Fibroblast of gingiva (primary cell): ENCODE measurements at places on chromosomes 13 and 19.

DNA sequence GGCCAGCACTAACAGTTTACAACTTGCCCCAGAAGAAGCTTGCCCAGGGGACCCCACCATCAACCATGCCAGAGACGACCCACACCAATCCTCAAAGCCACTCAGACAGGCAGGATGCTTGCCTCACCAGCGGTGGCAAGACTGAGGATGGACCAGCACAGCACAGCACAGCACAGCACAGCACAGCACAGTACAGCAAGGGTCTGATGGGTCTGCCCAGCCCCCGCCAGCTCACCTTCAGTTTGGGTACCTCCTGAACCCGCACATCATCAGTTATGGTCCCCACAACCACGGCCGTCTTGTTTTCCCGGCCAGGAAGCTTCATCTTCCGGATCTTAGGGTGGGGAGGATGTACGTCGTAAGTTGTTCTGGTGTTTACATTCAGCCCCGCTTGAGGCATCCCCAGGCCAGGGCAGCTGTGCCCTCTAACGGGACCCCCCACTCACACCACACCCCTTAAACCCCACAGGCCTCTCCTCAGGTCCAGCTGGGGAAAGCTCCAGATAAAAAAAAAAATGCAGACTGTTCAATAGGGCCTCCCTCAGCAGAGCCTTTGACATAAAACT, 1.7 kb upstream of the FAM83E start:
- DNase-seq, result no peak

DNA sequence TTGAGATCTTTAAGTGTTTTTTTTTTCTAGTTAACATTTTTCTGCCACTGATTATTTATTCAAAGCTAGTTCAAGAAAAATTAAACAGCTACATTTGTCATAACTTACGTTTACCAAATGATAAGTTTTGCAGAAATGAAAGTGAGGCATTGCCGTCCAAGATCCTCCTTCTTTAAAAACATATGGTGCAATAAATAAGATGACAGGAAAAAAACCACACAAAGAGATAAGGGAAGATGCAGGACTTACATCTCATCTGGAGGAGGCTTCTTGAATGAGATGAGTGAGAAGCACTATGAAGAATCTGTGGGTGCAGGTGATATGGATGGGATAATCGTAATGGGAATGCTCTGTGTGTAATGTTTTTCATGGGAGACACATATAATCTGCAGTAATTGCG, 12.4 kb downstream of the TNFSF13B start:
- DNase-seq, result no peak

DNA sequence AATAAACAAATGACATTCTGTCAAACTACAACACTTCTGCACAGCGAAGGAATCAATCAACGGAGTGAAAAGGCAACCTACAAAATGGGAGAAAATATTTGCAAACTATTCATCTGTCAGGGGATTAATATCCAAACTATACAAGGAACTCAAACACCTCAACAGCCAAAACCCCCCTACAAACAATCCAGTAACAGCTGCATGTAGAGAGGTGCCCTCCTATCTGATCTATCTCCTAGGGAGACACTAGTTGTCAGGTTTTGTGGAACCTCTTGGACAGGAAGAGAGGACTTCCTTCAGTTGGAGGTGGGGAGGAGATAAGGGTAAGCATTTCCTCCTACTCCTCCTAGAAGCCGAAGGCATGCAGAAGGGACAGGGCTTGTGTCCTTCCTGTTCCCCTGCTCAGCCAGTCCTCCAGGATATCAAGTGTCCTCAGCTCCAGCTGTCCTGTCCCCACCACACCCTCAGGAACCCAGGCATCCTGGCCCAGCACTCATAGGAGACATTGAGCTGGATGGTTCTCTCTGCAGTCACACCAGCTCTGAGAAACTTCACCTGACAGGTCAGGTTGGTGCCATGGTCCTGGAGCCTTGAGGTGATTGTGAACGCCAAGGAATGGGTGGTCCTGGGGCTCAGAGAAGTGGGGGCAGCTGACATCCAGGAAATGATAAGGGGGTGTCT, 9.8 kb upstream of the SIGLEC8 start:
- DNase-seq, result no peak

- DNase-seq, result no peak
These were observed 117.6 kb downstream of the MIPEP start for GRCh38 chr13:23771552-23771951.

DNA sequence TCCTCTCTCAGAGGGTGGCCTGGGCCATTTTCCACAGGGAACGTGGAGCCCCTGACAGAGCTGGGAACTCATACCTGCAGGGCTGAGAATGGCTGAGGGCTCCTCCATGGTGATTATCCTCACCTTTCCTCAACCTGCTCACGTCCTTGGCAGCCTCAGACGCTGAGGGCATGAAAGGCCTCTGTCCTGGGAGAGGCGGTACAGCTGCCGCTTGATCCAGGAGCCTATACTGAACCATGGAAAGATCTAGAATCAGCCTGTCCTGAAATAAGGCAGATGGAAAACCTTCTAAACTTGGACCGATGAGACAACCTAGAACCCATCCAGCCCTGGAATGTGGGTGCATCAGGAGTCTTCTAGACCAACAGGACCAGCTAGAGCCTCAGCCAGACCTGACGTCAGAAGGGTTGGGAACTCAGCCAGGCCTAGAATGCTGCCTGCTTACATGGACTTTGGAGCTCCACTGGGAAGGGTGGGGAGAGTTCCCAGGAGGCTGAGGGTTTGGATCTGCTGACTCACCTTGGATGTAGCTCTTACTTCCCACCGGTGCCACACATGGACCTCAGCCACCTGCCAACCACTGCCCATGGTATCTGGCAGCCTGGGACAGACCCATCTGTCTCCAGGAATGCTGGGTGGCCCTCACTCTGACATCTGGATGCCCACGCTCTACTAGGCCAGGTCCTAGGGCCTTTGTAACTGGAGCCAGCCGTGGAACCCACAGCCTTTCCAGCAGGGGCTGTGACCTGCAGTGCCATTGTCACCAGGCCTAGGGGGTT, 7.5 kb downstream of the KCTD15 start:
- DNase-seq, result peak; percentile 39

- DNase-seq, result peak; percentile 59
These were observed 10.4 kb upstream of the ZSWIM4 start for GRCh38 chr19:13784731-13785452.

GRCh38 chr19:21474671-21475181, 30.7 kb upstream of the ZNF429 start:
- peak; percentile 16 for DNase-seq

DNA sequence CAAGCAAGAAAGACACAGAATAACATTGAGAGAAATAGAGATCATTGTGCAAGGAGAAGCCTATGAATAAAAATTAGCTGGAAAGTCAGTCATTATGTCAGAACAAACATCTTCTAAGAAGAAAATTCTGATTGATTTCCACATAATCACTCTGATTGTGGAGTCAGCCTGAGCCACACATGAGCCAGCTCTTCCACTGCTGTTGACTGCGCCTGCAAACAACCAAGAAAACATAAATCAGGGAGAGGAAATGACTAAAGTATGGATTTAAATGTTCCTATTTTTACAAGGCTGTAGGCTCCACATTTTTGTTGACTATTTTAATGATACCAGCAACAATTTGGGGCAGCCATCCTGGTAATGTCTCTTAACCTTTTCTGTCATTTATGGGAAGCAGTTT, 962.3 kb downstream of the EFNB2 start:
- no peak for DNase-seq

GRCh38 chr13:75785130-75785529, 149.0 kb downstream of the LMO7 start:
- peak; percentile 65 for DNase-seq

- peak; percentile 28 for DNase-seq
These were observed 1.1 kb downstream of the ADAMTS10 start for GRCh38 chr19:8609279-8610040.

DNA sequence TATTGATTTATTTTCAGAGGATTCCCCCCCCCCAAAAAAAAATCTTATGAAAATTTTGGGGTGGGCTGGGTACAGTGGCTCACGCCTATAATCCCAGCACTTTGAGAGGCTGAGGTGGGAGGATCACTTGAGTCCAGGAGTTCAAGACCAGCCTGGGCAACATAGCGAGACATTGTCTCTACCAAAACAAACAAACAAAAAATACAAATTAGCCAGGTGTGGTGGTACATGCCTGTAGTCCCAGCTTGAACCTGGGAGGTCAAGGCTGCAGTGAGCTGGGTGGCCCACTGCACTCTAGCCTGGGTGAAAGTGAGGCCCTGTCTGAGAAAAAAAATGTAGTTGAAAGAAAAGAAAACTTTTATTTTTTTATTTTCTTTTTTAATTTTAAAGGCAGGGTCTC, 17.9 kb downstream of the NECTIN2 start:
- DNase-seq, result no peak

DNA sequence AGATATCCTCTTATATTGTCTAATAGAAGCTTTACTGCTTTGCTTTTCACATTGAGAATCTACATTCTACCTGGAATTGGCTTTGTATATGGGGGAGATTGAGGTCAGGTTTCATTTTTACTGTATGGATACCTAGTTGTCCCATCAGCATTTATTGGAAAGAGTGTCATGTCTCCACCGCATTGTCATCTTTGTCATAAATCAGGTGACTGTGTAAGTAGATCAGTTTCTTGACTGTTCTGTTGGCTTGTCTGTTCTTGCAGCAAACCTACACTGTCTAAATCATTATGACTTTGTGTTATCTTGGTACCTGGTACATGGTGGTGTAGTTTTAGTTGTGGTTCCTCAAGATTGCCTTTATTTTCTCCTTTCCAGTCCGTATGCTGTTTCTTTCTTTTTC, 5.8 kb downstream of the URI1 start:
- DNase-seq, result no peak

DNA sequence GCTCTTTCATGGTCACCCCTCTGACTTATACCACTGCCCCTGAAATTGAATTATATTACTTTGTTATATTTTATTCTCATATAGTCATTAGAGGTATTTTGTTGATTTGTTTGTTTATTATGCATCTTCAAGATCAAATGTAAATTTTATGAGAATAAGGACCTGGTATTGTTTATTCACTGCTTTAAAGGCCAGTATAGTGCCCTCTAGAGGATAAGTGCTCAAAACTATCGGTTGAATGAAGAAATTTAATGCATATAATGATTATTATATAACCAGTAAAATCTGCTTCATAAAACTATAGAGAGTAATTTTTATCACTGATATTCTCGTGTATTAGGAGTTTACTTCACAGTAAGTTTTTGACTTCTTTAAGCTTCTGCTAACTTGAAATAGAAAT, 1401.9 kb downstream of the SLITRK1 start:
- no peak for DNase-seq

DNA sequence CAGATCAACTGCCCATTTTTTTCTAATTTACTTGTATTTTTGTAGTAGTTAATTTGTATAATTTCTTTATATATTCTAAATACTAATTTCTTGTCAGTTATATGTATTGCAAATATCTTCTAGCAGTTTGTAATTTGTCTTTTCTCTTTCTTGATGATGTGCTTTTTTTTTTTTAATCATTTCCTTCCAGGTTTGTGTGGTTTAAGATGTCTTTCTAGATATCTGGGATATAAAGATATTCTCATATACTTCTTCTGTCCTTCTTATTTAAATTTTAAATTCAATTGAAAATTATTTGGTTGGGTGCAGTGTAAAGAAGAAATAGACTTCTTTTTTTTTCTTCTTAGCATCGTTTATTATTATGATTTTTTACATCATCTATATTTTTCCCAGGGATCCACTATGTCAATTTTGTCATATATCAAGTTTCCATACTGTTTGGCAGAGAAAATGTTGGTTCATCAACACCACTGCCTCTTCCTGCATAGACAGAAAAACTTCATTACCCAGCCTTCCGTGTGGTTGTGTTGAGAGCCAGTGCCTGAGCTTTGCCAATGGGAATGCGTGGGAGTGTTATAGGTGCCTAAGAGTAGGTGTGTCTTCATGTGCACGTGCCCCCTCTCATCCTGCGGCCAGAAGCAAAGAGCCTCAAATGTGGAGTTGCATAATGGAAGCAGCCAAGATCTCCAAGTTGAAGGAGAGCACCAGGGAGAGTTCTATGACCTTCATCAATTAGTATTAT, 15.8 kb downstream of the CPB2 start:
- DNase-seq, result no peak

DNA sequence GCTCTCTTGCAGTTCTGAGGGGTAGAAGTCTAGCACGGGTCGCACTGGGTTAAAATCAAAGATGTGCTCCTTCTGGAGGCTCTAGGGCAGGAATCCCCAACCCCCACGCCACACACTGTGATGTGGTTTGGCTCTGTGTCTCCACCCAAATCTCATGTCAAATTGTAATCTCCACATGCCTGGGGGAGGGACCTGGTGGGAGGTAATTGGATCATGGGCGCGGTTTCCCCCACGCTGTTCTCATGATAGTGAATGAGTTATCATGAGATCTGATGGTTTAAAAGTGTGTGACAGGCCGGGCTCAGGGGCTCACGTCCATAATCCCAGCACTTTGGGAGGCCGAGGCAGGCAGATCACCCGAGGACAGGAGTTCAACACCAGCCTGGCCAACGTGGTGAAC, 26.6 kb upstream of the CALM3 start:
- no peak for DNase-seq

GRCh38 chr13:33450956-33451709, 165.6 kb upstream of the STARD13 start:
- DNase-seq, result no peak

GRCh38 chr13:110813646-110814624, 100.4 kb downstream of the ING1 start:
- DNase-seq, result no peak

DNA sequence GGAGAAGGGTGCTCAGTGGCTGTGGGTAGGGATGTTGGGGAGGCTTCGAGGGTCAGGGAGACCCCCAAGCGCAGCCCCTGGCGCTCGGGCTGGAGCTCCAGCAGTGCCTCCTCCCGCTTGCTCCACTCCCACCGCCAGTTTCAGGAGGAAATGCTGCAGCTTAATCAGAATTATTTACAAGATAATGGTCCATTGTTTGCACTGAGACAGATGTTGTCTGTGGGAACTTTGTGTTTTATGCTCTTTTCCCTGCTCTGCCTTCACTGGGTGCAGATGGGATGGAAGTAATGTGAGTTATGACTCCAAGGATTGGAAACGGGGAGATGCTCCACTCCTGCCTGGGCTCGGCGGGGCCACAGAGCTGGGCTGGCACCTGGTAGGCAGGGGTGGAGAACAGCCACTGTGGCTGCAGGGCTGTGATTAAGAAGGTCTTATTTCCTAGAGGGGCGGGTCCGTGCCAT, 192.4 kb downstream of the ZNF536 start:
- no peak for DNase-seq
